ENCODE measurements at places on chromosomes 7 and 10.

GRCh38 chr10:82072124-82072523 lies 197.1 kb downstream of the NRG3 start:
- DNase-seq: no peak

GRCh38 chr10:71366690-71367089 lies 30.0 kb upstream of the CDH23 start:
- no peak for DNase-seq

DNA sequence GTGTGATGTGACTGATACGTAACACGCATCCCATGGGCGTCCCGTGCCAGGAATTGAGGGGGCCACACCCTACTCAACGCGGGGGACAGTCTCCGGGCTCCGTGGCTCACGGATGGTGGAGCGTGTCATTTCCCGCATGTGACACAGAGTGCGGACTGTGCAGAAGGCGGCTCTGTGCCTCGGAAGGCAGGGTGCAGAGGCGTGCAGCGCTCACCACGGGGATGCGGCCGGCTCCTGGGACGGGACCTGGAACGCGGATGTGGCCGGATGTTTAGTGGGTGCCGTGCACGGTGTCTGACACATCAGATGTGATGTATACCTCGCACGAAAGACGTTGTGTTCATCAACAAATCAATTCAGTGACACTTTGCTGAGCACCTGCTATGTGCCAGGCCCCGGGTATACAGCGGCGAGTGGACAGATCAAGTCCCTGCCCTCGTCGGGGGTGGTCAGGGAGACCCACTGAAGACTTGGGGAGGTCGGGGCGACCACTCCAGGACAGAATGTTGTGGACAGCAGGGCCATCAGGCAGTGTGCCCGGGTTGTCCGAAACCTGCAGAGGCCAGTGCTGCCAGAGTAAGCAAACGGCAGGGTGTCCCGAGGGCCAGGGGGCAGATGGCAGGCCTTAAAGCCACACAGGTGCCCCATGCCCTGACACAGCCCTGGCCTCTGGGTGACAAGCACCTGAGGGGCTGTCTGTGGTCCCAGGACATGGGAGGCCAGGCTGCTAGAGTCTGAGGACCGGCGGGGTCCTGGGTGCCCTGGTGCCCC lies 38.1 kb downstream of the MICALL2 start:
- no peak for DNase-seq

- DNase-seq: no peak
Observed at GRCh38 chr7:121521711-121522400, 125.7 kb upstream of the FAM3C start.

GRCh38 chr7:40916813-40917212 lies 782.0 kb downstream of the SUGCT start:
- DNase-seq: no peak
